Foreskin fibroblast (primary cell): ENCODE measurements at places on chromosomes 3 and 15.
A peak's percentile ranks its signal among the peaks of the same experiment; 100 is the strongest.

DNA sequence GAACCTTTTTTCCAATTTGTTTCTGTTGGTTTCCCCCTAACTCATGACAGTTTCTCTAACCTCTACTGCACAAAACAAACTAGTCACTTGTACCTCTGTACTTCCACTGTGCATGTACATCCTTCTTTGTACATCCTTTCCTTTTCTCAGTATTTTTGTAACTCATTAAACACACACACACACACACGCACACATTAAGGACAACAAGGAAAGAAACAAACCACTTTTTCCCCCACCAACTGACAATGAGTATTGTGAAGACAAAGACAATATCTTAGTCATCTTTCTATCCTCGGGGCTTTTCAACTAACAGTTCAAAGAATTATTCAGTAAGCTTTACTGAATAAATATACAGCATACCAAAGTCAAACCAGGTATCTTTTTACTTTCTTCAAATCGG lies 170.5 kb downstream of the VPS13C start:
- no peak for DNase-seq

- DNase-seq: peak; percentile 16
Observed at GRCh38 chr3:138941259-138941885, 5.6 kb downstream of the FOXL2 start.

- DNase-seq: no peak
Observed at GRCh38 chr3:104510131-104510849, 856.4 kb upstream of the ALCAM start.

DNA sequence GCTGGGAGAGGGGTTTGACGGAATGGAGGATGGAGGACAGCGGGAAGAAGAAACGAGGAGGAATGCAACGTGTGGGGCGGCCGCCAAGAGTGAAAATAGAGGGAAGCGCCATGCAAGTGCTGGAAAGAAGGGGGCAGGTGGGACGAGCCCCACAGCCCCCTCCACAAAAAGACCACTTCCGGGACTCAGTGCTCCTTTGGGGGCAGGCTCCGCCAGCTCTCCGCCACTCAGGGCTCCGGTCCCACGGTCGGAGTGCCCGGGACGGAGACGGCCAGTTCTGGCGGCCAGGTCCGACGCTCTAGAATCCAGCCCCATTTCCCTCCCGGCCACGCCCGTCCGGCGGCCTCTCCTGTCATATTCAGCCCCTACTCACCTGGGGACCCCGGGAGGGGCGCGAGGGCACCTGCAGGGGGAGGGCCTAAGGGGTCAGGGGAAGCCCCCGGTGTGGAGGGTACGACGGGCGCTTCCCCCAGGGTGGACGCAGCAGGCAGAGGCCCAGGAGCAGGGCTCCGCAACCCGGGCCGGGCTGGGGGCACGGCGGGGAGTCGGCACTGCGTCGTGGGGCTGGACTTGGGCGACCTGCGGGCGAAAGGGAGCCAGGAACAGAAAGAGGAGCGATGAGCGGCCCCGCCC lies 25.5 kb upstream of the CSPG4 start:
- DNase-seq: no peak

- DNase-seq: no peak
Observed at GRCh38 chr15:65936282-65936681, 67.0 kb downstream of the RAB11A start.

GRCh38 chr3:161452179-161452578 lies 44.4 kb upstream of the OTOL1 start:
- DNase-seq: no peak

GRCh38 chr3:28286595-28286994 lies 45.2 kb downstream of the CMC1 start:
- DNase-seq: peak; percentile 10

DNA sequence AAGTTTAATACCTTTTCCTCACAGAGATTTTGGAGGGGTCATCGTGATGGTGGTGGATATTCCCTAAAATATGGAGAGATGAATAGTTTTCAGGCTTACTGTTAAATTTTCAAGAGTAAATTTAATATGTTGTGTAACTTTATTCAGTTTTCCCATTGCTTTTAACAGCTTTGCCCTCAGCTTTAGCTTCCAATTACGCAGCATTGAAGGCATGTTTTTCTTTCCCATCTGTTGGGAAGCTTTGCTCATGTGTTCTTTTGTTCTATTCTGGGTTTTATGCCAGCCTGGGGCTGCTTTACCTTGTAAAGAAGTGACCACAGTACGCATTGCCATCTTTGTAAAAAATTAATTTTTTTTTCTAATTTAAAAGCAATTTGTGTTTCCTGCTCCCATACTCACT lies 151.5 kb downstream of the B3GALNT1 start:
- no peak for DNase-seq

DNA sequence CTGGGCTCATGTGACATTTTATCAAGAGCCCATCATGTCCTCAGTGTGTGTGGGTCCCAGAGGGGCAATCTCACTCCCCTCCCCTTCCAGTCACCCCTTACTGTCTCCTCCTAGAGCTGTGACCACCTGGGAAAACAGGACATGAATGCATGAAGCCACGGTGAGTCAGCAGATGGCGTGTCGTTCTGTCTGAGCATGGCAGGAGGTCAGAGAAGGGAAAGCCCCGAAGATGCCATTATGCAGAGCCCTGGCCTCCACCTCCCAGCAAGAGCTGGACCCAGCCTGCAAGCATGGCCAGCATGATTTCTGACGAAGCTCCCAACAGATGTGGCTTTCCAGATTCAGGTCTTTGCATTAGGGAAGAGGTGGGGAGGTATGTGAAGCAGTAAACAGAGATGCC lies 118.5 kb downstream of the TLE3 start:
- no peak for DNase-seq

DNA sequence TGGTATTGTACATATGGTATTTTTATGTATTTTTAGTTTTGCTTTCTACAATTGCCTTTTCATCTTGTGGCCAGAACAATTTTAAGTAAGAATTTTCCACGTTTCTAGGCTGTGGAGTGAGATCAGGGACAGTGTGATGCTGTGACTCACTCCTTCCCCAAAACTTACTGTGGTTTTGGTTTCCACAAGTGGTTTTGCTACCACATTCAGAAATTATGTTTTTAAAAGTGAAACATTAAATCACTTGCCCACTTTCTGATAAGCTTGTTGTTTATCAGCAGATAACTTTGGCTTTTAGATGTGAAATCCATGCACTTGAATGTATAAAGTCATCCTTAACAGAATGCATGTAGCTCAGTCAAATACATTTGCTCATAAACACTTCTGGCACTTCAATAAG lies 192.2 kb upstream of the THRB start:
- peak; percentile 72 for DNase-seq

- DNase-seq: no peak
Observed at GRCh38 chr3:183631715-183632114, 3.7 kb upstream of the KLHL24 start.

- DNase-seq: no peak
Observed at GRCh38 chr15:101053261-101053660, 134.1 kb downstream of the LRRK1 start.

DNA sequence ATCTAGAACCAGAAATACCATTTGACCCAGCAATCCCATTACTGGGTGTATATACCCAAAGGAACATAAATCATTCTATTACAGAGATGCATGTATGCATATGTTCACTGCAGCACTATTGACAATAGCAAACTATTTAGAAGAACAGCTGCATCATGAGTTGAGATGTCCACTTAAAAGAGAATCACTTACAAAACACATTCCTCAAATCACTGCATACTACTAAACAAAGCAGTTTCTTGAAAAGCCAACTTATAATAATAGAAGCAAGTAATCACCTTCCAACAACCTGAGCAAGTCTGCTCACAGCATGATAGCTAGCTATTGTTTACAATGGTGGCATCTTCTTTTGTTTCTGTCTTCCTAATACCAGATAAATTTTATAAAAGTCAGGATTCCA lies 454.7 kb upstream of the ADAMTS9 start:
- DNase-seq: no peak

DNA sequence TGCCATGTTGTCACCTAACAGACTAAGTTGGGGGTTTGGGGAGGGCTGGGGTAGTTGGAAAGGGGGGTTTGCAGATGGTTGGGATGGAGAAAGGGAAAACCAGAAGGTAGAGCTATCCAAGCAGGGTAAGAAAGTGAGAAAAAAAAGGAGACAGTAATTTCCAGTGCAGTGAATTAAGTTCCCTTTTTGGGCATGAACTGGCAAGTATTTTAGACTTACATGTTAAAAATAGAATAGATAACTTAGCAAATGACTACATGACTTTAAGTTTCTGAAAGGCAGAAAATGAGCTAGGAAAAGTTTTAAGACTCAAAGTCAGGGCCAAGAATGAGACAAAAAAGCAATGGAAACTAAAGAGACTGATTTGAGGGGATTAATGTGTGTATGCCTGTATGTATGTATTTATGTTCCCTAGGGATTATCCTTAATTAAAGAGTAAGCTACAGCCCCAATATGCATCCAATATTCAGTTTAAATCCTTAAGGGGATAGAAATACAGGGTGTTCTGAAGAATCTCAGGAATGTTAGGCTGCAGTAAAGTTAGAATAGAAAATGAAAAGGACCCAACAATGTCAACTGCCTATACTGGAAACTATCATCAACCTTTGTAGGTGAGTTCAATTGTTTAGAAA lies 285.2 kb upstream of the MME start:
- no peak for DNase-seq

DNA sequence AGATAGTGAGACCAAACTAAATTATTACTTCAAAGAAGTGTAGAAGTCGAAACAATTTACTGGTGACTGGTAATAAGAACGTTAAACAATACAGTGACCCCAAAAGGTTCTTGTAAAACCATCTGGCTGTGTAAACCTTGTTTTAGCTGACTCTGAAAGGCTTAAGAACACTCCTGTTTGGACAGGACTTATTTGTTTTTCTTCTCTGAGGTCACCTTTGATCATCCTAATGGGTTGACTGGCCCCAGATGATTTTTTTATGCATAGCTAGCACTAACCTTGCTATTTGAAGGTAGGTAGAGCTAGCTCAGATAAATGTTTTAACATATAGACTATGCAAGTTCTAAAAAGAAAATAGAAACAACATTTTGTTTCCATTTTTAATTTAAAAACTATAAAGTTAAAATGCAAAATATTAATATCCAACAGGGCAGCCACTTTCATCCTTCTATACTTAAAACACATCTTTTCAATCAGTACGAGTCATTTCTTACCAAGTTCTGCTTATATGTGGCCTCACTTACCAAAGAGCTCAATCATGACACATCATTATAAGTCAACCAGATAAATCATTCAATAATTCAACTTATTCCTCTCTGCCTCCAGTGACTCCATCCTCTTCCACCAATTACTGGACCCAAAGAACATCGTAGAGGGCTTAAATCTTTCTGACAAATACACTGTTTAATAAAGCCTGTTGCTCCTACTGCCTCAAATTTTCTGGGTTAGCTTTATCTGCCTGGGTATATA lies 158.8 kb downstream of the SSR3 start:
- peak; percentile 71 for DNase-seq

DNA sequence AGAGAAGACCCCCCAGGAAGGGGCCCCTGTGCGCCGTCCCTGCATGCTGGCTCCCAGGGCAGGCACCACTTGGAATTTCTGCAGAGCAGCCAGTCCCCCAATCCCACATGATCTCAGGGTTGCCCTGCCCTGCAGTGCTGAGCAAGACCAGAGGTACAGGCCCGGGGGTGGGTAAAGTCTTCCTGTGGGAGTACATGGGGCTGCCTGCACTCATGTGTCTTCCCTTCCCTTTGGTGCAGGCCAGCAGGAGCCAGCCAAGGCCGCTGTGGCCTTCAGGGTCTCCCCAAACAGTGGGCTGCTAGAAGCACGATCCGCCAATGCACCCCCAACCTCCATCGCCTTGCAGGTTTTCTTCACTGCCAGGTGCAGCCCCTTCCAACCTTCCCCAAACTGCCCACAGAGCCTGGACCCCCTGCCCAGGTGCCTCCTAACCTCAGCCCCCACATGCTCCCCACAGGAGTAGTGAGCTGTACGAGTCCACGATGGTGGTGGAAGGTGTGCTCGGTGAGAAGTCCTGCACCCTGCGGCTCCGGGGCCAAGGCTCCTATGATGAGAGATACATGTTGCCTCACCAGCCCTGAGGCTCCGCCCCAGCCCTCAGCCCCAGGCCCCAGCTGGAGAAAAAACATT lies 15.0 kb downstream of the ACAA1 start:
- no peak for DNase-seq

GRCh38 chr3:64257100-64257755 lies 32.0 kb upstream of the PRICKLE2 start:
- DNase-seq: no peak

GRCh38 chr3:171753025-171753472 lies 57.2 kb downstream of the PLD1 start:
- no peak for DNase-seq

DNA sequence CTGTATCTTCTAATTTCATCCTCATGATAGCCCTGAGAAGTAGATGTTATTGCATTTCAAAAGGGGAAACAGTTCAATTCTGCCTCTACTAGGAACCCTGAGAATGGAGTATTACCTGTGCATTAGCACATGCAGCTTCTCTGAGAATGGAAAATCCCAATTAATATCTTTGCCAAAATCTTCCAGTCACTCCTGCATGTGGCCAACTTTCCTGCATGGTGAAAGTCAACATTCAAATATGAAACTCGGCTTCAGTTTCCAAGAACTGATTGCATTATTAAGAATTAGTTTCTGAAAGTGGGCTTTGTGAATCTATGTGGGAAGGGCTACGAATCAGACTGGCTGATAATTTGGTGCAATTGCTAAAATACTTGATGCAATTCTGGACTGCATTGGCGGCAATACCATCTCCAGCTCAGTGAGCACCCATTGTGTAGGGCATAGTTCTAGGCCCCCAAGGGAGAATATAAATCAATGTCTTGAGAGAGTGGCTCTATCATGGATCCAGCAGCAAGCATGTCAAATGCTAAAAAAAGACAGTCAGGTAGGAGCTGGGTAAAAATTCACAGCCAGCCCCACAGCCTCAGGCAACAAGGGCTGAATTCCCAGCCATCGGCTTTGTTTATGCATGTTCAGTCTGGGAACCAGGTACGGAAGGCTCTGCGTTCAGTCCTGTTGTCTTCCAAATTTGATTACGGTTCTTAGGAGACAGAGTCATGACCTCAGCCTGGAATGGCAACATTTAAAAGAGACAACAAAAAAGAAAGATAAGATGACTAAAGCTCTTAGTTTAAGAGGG lies 18.8 kb upstream of the BCL6 start:
- DNase-seq: no peak

DNA sequence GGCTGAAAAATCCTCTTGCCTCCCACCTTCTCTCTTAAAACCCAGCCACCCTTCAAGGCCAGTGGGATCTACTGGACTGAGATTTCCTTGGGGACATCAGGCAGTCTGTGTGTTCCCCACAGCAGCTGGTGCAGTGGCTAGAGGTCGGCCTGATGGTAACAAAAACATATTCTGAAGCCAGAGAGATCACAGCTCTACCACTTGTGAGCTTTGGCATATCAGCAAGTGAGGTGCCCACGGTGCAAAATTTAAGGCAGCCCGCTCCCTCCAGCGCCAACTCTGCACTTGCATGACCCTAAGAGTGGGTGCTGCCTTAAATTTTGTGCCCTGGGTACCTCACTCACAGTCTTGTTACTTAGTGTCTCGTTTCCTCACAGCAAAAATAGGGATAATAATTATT lies 97.2 kb downstream of the MESD start:
- no peak for DNase-seq
